AG04449 (cell line): ENCODE measurements at places on chromosomes 11 and 22.

DNA sequence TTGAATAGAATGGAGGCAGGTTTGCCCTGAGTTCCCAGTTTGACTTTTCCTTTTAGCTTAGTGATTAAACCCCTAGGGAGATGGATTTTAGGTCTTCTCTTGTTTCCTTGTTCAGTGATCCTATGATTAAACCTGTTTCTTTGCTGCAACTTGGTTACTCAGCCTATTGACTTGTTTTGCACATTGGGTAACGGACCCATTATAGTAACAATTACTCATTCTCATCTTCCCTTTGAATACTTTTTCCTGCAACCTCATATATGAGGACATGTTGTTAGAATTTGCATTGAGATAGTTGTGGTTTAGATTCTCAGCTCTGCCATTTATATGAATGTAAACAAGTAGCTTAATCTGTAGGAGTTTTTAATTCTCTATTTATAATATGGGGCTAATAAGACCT lies 489.2 kb upstream of the CNTN5 start:
- no peak for DNase-seq

GRCh38 chr11:74773476-74773875 lies 24.8 kb downstream of the RNF169 start:
- DNase-seq, result peak; percentile 24

DNA sequence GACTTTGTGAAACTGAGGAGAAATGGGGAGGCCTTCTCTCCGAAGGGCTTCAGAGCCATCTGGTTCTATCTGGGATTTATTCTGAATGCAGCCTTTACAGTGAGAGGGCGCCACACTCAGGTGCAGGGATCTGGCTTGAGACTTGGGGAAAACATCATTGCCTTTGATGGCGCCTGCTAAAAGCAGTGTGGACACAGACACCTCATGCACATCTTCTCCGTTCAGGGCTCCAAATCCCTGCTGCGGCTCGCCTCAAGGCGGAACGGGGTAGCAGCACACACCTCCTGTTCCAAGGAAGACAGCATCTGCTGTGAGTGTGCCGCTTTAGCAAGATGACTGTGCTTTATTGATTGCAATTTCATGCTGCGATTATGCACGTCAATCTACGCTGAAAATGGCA lies 37.1 kb upstream of the OLFML1 start:
- DNase-seq, result no peak

- DNase-seq, result no peak
These were observed 449 bp downstream of the PIDD1 start for GRCh38 chr11:804599-804964.

GRCh38 chr11:71462726-71463125 lies 9.7 kb downstream of the NADSYN1 start:
- DNase-seq, result no peak

DNA sequence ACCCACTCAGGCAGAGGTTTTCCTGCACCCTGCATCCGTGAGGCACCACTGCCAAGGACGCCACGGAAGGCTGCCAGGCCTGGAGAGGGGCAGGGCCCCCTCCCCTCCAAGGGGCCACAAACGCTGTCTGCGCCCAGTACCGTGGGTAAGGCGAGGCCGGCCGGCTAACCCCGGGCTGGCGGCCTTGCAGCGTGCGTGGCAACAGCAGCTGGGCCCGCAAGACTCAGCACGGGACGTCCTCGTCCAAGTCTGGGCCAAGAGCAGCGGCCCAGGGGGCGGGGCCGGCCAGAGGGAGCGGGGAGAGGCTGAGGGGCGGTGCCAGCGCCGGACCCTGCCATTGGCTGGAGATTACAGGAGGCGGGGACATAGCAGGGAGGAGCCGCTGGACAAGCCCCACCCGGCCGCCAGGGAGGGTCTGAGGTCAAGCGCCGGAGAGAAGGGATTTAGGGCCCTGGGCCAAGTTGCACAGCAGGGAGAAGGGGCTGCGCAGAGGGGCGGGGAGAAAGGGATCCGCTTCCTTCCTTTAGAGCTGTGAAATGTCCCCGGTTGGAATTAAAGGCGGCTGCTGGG lies 16.0 kb downstream of the SLC43A1 start:
- no peak for DNase-seq

- no peak for DNase-seq
These were observed 143.2 kb upstream of the GRIA4 start for GRCh38 chr11:105466582-105467228.

GRCh38 chr11:69704508-69705253 lies 859 bp upstream of the FGF19 start:
- DNase-seq, result no peak

DNA sequence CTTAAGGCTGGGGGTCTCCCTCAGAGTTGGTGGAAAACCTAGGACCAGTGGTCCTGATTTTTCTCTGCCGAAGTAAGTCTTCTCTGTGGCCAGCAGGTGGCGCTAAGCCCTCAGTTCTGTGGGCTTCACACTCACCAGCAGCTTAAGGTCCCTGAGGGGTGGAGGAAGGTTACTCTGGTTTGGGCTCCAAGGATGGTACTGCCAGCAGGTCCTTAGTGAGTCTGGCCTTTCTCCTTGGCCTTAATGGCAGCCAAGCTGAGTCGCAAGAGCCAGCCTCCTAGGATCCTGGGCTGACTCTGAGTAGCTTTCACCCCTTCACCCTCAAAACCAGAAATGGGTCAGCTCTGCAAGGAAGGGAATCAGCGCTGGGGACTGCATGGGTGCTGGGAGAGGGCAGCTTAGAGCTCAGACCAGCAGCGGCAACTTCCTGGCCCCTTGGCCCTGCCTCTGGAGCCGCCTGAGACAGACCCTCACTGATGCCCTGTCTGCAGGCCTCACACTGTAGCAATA lies 4.4 kb downstream of the KCNJ11 start:
- peak; percentile 26 for DNase-seq

- peak; percentile 16 for DNase-seq
These were observed 88.8 kb downstream of the AMBRA1 start for GRCh38 chr11:46504817-46505613.

DNA sequence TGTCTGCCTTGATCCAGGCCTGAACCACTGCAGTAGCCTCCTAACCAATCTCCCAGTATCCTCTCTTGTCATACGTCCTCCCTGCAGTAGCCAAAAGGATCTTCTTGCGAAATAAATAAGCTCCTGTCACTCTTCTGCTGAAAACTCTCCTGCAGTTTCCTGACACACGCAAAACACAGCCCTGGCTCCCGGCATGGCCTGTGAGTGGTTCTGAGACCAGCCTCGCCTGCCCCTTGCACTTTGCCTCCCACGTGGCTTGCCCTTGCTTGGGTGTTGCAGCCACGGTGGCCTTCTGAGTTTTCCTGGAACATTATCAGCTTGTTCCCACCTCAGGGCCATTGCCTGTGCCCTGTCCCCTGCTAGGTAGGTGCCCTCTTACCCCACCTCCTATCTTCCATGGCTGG lies 7.2 kb downstream of the ZC3H7B start:
- no peak for DNase-seq

GRCh38 chr11:32433914-32434355 lies 1.4 kb downstream of the WT1 start:
- DNase-seq, result no peak

- DNase-seq, result no peak
These were observed 662.6 kb downstream of the METTL15 start for GRCh38 chr11:28770806-28771205.

GRCh38 chr11:128985880-128986279 lies 43.2 kb upstream of the TP53AIP1 start:
- no peak for DNase-seq

DNA sequence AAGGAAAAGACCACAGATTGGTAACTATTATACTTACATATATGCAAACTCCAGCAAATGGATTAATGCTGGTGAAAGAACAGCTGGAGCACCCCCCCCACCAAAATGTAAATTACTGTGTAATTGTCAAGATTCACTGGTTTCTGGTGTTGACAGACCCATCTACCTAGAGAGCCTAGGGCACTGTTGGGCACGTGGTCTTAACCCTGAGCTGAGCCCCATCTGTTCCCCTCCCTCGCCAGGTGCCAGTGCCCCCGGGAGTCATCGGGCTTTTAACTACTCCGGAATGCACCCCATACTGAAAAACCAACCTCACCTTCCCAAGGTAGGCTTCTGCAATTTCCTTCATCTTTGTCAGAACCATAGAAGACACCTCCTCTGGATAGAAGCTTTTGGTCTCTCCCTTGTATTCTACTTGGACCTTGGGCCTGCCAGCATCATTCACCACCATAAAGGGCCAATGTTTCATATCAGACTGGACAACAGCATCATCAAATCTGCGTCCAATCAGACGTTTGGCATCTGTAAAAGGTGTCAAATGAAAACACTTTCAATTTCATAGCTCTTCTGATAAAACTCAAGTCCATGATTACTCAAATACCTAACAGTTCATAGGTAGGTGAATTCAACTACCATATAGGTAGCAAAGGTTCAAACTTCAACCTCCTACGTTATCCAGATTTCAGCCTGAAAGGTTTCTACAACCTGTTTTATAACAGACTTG lies 1.5 kb downstream of the HSPA8 start:
- no peak for DNase-seq

DNA sequence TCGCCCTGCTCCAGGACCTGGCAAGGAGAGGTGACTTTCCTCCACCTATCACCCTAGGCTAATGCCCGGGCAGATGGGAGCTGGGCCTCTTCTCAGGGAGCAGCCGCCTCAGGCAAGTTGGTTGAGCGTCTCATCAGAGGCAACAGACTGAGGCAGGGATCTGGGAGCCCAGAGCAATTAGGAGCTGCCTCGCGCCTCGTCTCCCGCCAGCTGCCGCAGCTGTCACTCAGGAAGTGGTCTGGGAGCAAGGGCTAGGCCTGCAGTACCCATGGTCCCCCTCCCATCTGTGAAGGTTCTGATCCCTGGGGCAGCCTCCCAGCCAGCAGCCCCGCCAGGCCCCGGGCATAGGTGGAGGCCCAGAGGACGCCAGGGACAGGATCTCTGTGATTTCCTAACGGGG lies 4.6 kb upstream of the CABP7 start:
- DNase-seq, result no peak

DNA sequence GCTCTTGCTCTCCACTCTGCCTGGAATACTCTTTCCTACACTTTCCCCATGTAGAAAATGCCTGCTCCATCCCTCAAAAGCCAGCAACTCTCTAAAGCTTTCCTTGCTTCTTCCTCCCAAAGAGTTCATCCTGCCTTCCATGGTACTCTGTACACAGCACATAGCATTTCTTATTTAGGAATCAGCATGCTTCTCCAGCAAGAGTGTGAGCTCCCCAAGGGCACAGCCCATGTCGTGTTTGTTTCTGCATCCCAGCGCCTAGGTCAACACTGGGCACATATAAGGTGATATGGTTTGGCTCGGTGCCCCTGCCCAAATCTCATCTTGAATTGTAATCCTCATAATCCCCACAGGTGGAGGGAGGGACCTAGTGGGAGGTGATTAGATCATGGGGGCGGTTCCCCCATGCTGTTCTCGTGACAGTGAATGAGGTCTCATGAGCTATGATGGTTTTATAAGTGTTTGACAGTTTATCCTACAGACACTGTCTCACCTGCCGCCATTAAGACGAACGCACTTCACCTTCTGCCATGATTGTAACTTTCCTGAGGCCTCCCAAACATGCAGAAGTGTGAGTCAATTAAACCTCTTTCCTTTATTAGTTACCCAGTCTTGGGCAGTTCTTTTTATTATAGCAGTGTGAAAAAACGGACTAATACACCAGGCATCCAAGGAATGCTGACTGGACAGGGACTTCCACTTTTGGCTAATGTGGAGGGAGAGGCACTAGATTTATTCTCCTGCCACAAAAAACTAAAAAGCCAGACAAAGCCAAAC lies 8.2 kb downstream of the VPS37C start:
- DNase-seq, result peak; percentile 44

- no peak for DNase-seq
These were observed 43.2 kb downstream of the IGLL5 start for GRCh38 chr22:22930571-22931556.

DNA sequence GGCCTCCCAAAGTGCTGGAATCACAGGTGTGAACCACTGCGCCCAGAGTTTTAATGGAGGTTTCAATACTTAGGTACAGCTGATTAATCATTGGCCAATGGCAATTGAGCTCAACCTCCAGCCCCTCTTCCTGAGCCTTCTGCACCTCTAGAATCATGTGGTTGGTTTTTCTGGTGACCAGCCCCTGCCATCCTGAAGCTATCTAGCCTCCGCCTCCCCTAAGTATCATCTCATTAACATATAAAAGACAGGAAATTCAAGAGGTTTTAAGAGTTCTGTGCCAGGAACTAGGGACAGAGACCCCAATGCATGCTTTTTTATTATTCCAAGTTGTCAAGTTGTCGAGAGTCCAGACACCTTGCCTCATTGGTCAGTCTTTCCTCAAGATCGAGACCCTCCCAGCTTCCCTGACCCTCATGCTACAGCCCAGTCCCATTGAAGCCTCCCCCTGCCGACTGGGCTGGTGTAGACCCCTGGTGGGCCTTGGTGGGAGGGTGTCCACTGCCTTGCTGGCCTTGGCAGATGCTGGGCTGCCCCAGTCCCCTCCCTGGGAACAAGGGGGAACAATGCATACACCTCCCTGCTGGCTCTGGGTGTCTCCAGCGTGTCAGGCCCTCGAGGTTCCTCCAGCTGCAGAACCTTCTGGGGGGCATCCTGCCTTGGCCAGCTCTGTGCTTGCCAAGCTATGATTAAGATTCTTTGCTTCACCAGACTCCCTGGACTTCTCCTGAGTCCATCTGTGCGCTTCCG lies 148.0 kb downstream of the CTTN start:
- no peak for DNase-seq

GRCh38 chr11:65616575-65617001 lies 1.0 kb downstream of the PCNX3 start:
- DNase-seq, result no peak

- DNase-seq, result no peak
These were observed 186.0 kb upstream of the ANO5 start for GRCh38 chr11:22006901-22007300.

DNA sequence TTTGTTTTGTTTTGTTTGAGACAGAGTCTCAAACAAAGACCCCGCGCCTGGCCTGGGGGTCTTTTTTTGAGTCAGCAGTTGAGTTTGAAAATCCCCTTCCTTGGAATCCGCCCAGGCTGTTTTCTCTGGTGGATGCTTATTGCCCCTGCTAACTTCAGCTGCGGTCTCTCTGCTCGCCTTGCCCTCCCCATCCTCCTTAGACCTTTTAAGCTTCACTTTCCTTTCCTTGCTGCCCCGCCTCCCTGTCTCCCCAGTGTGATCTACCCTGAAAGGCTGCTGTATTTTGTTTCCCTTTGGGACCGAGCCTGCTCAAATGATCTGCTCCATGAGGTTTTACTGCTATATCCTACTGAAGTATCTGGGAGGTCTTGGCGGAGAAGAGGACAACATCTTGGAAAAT lies 2.5 kb downstream of the USP18 start:
- no peak for DNase-seq

DNA sequence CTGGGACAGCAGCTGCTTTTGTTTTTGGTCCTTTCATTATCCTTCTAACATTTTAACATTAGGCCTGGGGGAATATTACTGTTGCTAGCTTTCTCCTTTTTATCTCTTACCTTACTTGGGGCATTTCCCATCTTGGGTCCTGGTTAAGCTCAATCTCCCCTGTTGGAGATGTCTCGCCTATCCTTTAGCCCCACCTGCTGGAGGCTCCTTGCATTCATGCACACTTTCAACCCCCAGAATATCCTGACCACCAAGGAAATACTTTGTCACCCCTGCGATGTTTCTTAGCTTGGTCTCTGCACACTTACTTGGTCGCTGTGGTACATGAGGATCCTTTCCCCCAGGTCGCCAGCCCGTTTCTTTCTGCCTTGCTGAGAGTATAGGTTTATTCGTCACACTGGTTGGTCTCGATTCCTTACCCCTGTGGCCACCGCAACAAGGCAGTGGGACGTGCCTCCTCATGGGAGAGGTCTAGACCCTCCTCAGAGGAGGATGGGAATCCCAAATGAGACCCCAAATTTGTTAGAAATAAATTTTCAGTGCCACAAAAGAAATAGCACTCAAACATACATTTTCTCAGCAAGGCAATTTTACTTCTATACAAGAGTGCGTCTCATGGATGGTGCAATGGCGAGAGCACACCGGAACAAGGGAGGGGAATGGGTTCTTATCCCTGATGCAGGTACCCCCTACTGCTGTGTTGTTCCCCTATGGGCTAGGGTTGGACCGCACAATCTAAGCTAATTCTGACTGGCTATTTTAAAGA lies 5.4 kb upstream of the TXN2 start:
- no peak for DNase-seq
